ENCODE measurements at places on chromosomes 16 and 17. TPM values are rescaled to one million over a fixed set of nuclear protein-coding genes. Genes with fewer than 3 reads are reported as not detected.

DNA sequence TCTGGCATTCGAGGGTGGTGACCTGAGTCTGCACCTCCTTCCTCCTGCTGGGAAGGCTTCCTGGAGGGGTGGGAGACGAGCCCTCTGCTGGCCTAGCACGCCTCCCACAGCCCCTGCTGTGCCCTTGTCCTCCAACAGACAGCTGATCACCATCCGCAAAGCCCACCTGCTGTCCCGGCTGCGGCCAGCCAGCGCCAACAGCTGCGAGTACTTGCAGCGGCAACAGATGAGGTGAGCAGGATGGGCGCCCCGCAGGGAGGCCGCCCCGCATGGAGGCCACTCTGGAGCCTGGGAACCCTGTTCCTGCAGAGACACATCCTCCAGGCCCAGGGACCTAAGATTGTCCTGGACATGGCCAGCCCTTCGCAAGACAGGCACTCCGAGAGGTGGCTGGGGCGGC, 21.6 kb downstream of the UBALD1 start:
- DNase-seq = no peak

DNA sequence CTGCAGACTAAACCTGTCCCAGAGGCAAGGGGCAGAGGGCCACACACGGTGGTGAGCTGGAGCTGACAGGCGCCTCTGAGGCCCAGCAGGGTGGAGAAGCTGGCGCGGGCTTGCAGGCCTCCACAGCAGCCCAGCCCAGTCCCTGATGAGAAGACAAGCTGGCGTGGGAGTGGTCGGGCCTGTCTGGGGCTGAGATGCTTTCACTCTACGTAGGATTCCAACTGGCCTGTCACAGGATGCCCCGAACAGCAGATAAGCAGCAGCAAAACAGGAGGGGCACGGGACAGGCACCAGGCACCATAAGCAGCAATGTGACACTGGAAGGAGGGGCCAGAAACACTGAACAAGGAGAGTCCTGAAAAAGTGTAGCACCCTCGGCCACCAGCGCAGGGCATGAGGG, 40.1 kb downstream of the PEMT start:
- no peak for DNase-seq

GRCh38 chr17:17743391-17744112, 62.3 kb downstream of the RAI1 start:
- no peak for DNase-seq

DNA sequence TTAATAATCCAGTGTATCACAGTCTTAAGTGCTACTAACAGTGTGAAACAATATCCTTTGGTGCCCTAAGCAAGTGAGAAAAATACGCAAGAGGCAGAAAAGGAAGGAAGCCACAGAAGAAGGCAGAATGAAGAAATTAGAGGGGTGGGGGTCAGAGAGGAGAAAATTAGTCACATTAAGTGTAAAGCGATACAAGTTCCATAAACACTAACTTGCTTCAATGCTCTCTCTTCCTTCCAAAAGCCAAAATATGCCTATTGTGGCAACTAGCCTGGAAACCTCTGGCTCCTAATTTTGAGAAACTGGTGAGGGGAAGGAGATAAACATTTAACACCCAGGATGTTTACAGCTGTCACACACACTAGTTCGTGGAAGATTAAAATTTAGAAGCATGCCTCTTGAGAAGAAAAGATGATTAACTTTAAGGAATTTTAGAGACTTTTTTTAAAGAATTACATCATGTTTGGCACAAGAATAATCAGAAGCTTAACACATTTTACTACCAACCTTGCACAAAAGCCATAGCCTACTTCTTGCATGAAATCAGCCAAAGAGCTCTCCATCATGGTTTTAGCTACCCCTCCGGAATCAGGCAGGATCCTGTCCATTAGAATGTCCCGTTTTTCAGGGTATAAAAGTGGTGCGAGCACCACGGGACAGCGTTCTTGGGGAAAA, 44.7 kb downstream of the CNOT1 start:
- no peak for DNase-seq

Gene PRSS22
- total RNA-seq = not detected

Gene KCNG4
- not detected for total RNA-seq

Gene SOX9
- not detected for total RNA-seq
